ENCODE measurements at places on chromosomes 6 and 20.
A peak's percentile ranks its signal among the peaks of the same experiment; 100 is the strongest.

DNA sequence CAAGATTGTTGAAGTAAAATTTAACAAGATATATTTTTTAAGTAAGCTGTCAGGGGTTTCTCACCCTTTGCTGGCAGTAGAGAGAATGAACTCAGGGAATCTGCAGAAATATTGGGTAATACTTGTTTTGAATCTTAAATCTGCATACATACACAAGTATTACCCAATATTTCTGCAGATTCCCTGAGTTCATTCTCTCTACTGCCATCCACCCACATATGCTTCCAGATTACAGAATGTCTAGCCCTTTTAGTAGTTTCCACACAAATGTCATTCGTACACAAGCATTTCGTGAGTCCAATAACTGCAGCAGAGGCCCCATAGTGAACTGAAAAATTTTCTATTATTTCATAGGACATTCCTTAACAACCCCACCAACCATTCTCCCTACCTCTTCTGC, 69.6 kb upstream of the TNFRSF21 start:
- DNase-seq, result no peak

DNA sequence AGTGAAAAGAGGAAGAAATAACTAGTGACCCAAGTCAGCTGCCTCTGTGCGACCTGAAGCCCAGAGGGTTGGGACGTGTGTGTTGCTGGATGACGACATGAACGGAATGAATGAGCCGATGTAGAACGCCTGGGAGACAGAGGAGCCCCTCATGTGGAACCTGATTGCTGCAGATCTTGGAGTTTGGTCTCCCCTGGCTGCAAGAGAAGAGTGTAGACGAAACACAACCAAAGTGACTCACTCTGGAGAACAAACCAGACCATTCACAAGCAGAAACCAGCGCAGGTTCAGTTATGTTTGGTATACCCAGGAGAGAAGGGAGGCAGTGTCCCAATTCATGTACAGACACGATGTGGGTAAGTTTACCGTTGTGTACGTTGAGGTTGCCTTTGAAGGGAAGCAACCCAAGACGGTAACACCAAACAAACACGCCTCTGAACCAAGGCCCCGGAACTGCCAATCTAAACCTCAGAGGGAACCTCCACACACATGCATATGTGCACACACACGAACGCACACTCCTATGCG, 265.9 kb downstream of the BMP7 start:
- no peak for DNase-seq

GRCh38 chr6:132934496-132934895, 120.1 kb downstream of the RPS12 start:
- DNase-seq, result no peak

DNA sequence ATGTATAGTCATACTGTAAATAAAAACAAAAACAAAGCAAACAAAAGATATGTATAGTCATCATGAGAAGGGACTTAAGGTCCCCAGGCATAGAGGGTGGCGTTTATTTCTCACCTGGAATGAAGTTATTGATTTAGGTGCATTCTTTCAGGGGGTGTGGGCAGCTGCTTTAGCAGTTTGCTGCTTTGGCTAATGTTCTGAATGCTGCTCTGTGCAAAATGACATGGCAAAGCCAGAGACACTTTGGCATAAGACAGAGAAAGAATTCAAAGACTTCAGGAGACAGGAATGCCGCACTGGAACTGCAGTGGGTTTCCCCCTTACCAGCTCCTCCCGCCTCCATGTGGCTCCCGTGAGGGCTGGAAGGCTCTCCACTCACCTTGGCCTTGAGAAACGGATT, 36.4 kb upstream of the NELFCD start:
- no peak for DNase-seq

DNA sequence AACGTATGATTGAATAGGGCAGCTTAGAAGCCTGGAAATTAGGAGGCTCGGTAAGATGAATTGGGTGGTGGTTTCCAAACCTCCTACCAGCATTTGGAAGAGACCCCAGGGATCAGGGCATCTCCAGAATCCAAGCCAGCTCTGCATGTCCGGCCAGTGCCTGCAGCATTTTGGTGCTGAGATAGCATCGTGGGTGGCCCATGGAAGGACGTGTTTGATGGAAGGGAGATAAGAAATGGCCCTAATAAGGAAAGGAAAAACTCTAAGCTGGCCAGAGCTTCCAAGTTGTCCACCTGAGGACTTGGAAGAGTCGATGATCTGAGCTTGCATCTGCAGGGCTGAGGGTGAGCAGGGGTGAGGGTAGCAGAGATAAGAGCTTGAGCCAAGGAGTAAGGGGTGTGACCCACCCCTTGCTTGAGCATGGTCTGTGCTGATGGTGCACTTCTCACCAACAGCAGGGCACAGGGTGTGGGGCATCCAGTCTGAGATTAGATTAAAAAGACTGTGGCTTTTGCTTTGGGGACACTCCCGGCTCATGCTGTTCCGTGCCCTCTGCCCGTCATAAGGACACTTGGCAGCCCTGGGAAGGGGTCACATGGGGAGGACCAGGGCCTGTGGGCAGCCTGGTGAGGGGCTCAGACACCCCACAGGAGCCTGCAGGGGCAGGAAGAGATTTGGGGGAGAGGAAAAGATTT, 213.2 kb downstream of the ERMARD start:
- DNase-seq, result peak; percentile 22

DNA sequence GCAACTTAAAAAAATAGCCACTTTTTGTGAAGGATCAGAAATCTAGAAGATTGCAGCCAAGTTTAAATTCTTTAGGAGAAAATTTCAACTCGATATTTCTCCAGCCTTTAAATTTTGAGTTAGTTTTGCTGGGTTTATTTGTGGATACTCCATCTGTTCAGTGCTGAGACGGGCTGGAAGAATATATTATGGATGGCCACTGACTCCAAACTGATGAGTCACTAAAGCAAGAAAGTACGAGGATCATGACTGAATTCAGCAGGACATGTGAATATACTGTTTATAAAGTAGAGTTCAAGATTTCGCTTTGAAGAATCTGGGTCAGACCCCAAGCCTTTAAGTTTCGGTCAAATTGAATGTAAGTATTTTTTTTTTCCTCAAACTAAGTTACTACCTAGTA, 199.5 kb downstream of the ADGRB3 start:
- DNase-seq, result no peak

DNA sequence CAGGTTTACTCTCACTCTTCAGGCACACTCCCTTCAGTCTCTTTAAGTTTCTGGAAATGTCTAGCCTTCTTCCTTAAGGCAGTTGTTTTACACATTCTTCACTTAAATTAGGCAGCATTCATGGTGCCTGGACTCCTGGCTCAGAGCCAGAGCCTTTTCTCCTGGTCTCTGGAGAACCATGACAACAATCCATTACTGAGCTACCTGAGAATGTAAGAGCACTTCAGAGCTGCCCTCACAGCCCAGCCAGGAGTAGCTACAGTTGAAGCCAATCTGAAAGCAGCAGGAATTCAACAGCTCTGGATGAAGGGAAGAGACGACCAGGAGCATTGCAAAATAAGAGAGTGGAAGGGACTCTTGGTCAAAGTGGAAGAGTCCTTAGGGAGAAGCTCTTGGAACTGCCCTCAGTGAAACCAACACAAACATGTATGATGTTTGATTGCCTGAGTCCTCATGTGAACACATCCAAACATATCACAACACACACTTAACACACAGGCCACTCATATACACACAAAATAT, 416.8 kb upstream of the SPTLC3 start:
- DNase-seq, result no peak

GRCh38 chr6:158677906-158678578, 28.2 kb downstream of the SYTL3 start:
- no peak for DNase-seq

DNA sequence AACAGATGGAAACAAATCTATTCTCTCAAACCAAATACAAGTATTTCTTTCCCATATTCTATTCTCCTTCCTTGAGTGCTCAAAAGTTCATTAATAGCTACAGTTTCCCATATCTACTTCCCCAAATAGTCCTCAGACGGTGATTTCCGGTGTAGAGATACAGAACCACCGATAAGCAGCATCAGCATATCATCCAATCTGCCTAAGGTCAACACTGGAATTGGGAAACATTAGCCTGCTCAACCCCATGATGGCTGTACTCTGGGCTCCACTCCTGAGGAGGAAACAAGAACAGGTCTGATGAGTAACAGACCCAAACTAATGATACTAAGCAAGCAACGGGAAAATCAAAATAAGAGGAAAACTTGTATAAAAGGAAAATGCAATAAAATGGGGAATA, 115.6 kb downstream of the EPB41L2 start:
- DNase-seq, result no peak

- no peak for DNase-seq
Observed at GRCh38 chr20:45097485-45098102, 3.3 kb downstream of the KCNS1 start.

DNA sequence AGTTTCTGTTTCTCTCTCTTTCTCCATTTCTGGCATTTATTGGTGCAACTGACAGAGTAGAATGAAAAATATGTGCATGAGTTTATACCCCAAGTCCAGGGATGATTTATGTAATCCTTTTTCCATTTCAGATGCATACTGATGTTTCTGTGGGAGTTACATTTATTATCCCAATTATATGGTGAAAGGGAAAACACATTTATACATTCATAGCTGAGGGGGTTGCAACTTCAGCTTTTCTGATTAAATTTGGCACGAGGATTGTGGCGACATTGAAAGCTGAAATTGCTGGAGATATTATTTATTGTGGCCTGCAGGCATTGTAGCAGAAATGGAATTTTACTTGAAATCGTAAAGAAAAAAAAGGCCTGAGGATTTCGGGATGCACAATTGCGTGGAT, 31.5 kb upstream of the FNDC1 start:
- no peak for DNase-seq

DNA sequence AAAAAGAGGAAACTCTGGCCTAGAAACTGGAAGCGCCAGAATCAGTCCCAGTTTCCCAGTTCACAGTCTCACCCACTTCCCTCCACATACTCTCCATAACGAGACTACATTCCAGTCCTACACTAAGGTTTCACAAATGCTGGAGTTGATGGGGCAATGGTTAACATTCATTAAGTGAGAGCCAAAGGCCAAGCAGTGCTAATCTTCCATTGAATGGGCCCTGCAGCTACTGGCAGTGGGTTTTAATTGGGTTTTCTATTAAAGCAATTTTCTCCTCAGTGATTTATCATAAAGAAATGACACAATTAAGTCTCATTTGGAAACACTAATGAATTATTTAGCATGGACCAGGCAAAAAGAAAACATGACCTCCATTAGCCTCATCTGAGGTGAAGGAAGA, 20.8 kb upstream of the NRSN1 start:
- no peak for DNase-seq
